ENCODE measurements at places on chromosomes 2 and 18.

DNA sequence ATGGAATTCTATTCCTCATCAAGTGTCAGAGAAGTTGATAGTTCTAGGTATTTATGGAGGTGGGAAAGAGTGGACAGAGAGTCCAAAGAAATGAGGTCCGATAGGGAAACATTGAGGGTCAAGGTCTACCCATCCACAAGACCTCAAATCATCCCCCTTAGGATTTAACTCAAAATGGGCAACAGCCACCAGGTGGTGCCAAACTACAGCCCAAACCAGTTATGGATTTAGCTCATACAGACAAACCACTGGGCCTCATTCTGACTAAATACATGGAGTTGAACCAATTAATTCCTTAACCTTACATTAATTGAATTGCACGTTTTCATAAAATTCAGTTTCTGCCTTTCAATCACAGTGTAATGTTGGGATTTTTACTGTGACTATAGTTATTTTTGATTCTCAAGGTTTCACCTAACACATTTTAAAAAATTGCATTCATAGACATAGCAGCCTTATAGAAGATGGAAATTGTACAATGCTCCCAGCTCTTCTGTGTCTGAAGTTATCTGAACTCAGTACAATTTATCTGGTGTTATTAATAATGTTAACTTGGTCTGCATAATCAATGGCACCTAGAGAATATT, 98.2 kb upstream of the HNMT start:
- DNase-seq: peak; percentile 28

- no peak for DNase-seq
Measured at GRCh38 chr18:76615065-76615733, 120.2 kb upstream of the ZNF516 start.

DNA sequence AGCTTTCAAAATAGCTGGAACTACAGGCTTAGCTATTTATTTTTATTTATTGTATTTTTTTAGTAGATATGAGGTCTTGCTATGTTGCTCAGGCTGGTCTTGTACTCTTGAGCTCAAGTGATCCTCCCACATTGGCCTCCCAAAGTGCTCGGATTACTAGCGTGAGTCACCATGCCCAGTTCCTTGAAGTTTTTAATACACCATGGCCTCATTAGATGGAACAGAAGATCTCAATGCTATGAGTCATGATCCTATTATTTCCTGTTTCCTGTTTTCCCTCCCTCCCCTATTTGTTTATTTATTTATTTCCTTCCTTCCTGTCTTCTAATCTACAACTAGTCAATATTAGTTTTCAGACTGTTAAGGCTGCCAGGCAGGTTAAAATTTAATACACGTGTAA, 309.0 kb downstream of the CMPK2 start:
- DNase-seq: no peak

DNA sequence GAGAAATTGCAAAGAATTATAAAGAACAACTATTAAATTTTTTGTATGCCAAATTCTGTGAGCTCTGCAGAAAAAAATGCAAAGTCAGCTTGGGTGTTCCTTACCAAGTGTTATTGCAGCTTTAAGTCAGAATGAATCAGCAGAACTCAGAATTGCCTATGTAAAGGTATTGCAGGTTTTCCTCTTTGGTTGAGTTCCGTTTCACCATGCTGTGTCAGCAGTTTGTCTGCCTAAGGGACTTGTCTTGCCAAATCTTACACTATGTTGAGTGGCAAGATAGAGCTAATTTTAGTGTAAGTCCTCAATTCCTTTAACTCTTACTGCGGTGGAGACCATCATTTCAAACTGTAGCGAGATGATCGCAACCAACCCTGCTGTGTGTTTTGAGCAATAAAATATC, 38.8 kb downstream of the ADAM23 start:
- DNase-seq: no peak

- no peak for DNase-seq
Measured at GRCh38 chr2:27211241-27211942, 449 bp upstream of the ATRAID start.

DNA sequence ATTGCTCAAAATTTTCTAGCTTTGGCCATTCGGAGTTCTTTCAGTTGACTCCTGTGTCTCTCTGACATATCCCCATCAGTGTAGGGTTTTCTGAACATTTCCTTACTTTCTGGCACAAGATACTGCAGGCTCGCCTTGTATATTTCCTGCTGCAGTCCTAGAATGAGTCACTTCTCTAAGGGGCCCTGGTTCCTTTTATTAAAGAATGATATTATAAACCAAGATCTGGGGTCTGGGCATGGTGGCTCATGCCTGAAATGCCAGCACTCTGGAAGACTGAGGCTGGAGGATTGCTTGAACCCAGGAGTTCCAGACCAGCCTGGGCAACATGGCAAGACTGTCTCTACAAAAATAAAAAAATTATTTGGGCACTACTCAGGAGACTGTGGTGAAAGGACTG, 3.0 kb upstream of the RPL37A start:
- DNase-seq: no peak

DNA sequence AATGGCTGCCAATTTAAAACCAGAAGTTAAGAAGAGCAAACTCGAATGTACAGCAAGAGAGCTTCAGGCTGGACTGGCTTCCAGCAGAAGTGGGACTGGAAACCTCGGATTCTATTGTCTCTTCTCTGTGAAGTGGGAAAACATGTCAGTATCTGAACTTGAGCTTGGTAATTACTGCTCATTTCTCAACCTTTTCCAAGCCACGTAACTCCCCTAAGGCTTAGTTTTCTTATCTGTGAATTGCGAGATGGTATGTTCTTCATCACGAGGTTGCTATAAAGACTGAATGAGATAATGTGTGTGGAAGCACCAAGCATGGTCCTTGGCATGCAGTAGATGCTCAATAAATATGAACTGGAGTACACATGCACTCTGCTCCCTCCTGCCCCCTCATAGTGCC, 259.4 kb upstream of the SPRED2 start:
- DNase-seq: no peak

DNA sequence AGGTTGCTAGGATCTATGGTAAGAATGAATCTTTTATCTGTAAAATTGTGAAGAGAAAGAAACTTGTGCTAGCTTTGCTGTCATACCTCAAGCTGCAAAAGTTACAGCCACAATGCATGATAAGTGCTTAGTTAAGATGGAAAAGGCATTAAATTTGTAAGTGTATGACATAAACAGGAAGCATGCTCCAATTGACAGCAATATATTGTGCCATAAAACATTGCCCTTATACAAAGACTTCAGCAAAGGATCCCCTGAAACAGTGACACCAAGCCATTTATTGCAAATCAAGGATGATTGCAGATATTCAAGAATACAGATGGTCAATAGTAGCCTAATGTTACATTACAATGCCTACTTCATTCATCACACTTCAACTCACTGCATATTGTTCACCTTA, 283.1 kb downstream of the CPS1 start:
- no peak for DNase-seq

GRCh38 chr2:172103471-172104272, 972 bp upstream of the DLX2 start:
- peak; percentile 58 for DNase-seq

DNA sequence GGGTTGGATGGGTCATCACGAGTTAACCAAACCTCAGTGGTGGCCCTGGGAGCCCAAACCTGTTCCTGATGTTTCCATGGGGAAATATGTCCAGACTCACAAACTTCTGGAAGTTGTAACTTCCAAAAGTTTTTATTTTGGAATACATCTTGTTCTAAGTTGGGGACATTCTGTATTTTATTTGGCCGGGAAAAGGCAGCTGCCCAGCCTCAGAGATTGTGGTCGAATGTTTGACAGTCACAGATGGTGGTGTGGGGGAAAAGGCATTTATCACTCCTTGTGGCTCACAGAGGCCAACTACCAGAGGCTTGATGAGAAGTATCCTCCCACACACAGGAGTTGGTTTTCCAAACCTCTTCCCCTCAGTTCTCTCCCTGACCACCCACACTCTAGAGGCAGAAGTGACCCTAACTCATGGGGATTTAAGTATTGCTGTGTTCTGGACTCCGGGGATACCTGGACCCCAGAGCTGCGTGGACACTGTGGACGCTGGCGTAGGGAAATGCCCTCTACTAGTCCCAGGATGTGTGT, 124.7 kb upstream of the PPP1CB start:
- no peak for DNase-seq

DNA sequence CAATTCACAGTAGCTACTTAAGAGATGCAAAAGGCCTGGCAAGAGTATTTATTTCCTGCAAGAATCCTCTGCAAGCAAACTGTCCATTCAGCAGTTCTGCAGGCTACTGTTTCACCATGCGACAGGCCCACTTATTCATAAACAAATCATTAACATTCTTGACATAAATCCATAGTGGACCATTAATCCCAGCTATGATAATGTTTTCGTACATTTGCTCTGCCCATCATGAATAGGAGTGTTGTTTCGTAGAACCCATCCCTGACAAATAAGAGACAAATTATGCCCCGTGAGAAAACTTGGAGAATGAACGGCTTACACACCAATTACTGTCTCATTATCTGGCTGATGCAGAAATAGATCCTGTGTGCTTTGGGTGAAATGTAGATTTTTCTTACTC, 65.4 kb downstream of the PID1 start:
- no peak for DNase-seq

- DNase-seq: no peak
Measured at GRCh38 chr2:231347081-231347480, 48.4 kb upstream of the B3GNT7 start.

DNA sequence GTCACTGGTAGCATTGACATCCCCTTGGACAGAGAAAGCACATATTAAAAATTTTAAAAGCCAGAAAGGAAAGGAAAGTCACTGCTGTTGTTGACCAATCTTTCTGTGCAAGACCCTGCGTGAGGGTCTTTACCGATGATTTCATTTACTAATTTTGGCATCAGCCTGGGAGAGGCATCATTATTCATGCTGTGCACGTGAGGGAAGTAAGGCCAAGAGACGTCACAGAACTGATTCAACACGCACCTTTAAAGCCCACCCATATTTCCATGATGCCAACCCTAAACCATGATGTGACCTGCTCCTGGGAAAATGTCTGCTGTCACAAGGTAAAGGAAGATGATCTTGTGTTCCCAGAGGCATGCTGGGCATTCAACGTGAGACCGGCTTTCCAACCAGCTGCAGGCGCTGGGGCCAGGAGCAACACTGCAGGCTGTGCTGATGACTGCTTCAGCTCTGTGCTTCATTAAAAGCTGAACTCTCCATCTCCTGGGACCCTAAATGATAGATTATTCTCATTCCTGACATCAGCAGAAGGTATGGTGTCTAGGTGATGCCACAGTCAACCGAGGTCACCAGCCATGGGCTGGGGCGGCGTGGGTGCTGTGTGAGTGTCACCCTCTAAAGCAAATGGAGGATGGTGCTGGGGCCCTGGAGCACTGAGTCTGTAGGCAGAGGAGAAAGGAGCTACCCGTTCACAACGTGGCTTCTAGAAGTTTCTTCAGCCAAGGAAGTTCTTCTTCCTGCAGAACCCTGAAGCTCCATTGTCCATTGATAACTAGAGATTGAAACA, 53.9 kb downstream of the TMEM18 start:
- DNase-seq: no peak

DNA sequence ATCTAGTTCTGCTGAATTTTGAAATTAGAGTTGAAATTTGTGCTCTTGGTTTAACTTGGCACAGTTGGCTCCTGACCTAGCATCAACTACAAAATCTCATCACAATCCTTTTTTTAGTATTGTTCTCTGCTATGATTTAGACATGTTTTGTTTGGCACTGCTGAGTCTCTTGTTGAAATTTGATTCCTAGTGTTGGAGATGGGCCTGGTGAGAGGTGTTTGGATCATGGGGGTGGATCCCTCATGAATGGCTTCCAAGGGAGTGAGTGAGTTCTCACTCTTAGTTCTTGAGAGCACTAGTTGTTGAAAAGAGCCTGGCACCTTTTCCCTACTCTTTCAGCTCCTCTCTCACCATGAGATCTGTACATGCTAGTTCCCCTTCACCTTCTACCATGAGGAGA, 605.6 kb upstream of the SLC39A10 start:
- DNase-seq: no peak

- no peak for DNase-seq
Measured at GRCh38 chr2:69701100-69701945, 40.6 kb upstream of the ANXA4 start.

DNA sequence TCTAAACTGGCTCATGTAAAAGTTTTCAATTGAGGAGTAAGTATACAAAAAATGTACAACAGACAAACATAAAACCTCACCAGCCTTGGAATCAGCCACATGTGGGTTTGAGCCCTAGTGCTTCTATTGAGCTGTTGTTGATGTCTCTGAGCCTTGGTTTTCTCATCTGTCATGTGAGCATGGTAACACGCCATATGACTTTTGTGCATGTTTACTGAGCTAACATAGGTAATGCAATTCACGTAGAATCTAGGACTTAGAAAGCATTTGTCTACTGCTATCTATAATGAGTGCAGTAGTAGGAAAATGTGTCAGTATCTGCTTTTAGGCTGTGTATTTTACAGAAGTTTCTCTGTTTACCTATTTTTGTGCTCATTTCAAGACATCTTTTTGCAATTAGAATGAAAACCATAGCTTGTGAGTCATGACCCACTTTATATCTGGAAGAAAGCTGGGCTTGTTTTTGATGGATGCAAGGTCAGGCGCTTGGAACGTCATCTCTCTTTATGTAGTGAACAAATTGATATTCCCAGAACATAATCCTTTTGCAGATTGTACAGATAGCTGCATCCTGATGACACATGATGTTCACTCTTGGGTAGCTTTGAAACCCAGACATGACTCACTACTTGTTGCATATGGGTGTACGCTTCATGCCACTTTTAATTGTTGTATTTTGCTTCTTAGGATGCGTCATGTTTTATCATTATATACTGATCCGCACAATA, 94.3 kb downstream of the RNF144A start:
- DNase-seq: no peak

DNA sequence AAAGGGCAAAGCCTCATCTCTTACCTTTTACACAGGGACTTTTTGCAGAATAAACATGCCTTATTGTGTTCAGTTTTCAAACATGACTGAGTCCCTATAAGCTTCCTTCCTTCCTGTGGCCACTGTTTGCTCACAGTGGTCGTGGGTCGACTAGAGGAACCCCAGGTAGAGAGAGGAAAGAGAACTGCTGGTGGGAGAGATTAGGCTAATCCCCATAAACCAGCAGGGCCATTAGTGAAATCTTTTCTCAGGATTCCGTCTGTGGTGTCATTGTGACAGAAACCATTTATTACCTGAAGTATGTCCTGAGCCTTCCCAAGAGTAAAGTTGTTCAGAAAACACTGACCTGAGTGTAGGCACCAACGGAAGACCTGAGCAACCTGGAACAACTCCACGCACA, 21.3 kb upstream of the BOD1L2 start:
- no peak for DNase-seq

GRCh38 chr2:85405201-85406059, 4.7 kb downstream of the CAPG start:
- DNase-seq: peak; percentile 71

DNA sequence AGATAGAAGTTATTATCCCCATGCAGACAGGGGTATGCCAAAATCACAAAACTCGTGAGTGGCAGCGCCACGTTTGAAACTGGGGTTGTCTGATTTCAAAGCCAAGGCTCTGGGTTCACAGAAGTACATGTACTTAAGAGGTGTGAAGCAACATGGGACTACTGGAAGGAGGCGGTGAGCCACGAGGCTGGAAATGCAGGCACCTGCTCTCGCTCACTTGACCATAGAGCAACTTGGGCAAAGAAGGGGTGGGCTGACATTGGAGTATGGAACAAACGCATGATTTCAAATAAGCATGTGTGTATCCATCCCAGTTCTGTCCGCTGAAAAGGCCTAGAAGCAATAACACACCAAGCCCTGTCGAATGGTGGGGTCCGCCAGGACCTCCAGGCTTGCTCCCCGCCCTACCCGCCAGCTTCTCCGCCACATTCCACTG, 593 bp upstream of the ACTR2 start:
- no peak for DNase-seq

- no peak for DNase-seq
Measured at GRCh38 chr2:8566155-8566670, 115.6 kb upstream of the ID2 start.
